ENCODE measurements at places on chromosomes 7 and 10.
A peak's percentile ranks its signal among the peaks of the same experiment; 100 is the strongest.

DNA sequence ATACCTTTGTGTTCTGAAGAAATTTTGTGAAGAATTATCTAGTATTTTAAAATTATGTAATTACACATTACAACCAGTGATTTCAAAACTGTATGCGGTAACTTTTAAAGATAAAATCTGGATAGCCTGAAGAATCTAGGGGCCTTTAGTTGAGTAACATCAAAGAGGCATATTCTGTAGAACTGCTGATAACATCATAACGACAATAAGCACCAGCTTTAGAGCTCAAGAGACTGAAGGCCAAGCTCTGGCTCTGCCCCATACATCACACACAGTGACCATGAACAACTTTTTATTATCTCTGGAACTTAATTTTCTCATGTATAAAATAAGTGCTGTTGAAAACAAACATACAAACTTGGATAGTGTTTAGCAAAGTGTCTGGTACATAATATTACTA lies 121.1 kb upstream of the RHOBTB1 start:
- DNase-seq, result no peak

DNA sequence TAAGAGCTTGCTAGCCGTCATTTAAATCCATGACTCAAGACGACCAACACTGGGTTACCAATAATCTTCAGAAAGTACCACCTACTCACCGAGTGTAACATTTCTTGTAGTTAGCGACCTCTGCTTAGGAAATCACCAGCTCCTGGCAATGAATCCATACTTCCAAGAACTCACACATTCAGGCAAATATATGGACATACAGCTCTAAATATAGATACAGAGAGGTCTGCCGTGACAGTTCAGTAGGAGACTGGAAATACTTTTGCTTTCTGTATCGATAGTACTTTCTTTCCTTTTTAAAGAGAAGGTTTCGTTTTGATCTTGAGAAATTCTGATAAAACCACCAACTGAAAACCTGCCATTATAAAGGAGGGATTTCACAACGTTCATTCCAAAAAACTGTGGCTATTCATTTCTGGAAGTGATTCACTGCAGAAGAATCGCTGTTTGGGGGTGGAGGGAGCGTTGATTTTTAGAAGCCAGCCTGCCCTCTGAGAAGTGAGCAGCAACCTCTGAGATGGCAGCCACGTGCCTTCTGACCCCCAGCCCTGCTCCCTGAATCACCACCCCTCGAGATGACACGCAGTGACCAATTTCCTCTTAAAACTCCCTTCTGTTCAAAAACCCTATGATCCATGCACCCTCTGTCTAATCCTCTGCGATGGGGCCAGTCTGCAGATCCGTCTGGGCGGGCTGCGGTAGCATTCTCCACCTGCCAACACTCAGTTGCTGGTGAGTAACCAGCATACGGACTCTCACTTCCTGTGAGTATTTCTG lies 179.0 kb upstream of the KLF14 start:
- DNase-seq, result peak; percentile 88

GRCh38 chr10:30070001-30070685 lies 10.8 kb upstream of the JCAD start:
- DNase-seq, result no peak

GRCh38 chr7:118696879-118697278 lies 472.4 kb downstream of the ANKRD7 start:
- DNase-seq, result no peak

DNA sequence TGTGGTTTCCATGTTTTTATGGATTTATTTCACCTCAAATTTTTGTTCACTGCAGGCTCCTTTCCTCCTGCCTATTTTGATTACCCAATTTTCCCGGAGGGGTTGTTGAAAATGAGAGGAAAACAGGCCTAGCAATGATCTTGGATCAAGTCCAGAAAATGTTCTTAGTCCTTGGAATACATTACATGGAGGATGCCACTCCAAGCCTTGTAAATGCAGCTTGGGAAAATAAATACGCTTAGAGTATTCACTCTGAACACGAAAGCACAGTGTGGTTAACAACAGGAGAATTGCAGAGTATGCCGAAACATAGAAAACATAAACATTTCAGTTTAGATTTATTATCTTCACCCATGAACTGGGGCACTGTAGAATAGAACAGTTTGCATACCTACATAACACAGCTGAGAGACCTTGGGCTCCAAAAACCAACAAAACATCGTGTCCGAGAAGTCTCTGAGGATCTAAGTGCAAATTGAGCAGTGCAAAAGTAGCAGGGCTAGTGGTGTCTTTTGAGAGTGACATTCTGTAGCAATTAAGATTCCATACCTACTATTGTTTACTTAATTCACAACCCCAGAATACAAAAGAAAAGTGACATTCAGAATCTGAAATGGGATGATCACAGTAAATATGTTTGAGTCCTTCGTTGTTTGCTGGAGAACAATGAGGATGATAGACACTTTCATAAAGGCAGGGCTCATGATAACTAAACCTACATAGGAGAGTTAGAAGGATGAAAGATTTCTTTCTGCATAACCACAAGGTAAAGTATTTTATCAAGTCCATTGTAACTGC lies 7.6 kb upstream of the CD36 start:
- no peak for DNase-seq

DNA sequence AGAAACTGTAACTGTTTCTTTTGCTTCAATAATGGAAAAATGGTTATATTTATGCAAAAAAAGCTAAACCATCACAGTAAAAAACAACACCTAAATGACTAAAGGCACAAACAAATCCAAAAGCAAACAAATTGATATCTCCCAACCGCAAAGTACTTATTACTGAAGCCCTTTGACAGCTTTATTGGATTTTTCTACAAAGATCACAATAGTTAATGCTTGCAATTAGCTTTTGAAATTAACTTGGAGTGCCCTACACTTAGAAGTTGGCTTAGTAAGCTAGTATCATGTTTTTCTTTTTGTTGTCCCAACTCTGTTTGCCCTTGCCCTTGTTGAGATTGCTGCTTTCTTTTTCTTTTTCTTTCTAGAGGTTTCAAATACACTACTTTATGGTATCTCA lies 257.5 kb downstream of the INHBA start:
- DNase-seq, result no peak

- DNase-seq, result no peak
Measured at GRCh38 chr7:30831227-30831626, 60.0 kb downstream of the MINDY4 start.

GRCh38 chr7:157963526-157963925 lies 624.1 kb downstream of the PTPRN2 start:
- DNase-seq, result no peak

GRCh38 chr7:34224281-34224680 lies 318.9 kb downstream of the BMPER start:
- no peak for DNase-seq

DNA sequence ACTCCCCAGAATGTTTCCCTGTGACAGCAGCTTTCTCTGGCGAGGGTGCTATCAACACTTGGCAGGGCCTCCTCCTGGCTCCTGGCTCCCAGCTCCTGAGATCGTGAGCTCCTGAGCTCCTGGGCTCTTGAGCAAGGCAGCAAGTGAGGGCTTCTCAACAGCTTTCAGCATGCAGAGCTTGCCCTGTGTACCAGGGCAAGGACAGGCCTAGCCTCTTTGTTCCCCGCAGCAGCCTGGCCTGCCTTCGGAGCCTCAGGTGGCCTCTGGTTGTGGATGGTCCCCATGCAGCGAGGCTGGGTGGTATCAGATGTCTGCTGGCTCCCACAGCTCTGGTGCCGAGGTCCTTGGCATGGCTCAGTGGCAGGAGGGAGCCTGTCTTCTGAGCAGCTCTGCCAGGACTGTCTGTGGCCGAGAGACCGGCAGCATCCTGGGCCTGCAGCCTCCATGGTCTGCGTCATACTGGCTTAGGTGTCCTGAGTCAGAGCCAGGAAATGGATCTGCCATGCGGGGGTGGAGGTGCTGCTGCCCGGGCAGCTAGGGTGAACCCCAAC lies 44.2 kb downstream of the ZMIZ1 start:
- no peak for DNase-seq

- DNase-seq, result no peak
Measured at GRCh38 chr7:14507617-14508016, 394.9 kb downstream of the DGKB start.

DNA sequence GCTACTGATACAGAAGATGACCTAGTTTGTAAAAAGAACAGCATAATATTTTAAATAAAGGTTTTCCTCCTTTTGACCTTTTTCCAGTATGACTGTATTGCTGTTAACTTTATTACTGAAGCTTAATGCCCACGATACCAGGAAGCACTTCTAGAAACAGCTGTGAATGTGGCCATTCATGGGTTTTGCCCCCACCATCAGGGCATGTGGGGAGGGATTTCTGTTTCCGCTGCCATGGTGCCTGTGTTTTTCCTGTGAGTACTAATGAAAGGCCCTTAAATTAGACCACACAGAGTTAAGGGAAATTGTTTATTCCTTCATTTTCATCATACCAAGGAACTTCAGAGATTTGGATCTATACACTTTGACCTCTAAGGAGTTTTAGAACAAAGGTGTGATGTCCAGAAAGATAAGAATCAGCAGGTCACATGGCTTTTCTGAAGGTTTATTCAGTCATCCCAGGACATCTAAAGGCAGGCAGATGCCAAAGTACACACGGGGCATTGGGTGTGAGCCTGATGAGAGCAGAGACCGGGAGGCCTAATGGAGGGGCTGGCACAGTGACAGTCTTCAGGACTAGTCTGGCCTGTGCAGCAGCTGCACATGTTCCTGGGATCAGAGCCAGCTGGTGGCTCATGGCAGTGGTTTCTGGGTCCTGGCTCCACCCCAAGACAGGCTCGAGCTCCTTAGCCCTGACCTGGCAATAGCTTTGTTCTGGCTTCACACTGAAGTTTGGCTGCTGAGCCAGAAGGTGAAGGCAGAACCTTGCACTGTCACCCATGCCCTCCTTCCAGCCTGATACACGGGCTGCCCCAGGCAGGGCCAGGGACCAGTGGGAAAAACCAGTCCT lies 190.9 kb downstream of the REEP3 start:
- DNase-seq, result no peak

GRCh38 chr10:110504111-110504735 lies 6.5 kb downstream of the DUSP5 start:
- peak; percentile 72 for DNase-seq

GRCh38 chr10:8428654-8429053 lies 374.2 kb downstream of the GATA3 start:
- no peak for DNase-seq

DNA sequence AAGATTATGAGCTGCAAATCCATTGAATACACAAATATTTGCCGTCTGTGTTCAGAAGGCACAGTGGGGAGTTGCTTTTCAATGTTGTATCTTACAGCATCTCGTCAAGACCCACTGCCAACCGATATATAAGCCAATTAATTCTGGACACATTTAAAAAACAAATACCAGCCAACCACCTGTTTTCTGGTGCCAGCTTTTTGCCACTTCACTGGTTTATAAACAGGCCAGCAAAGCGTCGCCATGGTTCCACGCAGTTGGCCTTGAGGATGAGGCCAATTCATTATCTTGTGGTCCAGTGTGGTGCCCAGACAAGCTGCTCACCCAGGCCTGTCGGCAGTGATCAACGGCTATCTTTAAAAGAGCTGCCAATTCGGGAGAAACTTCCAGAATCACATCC lies 321.0 kb downstream of the TCERG1L start:
- DNase-seq, result no peak

GRCh38 chr10:43574001-43574892 lies at the start of gene ZNF239:
Gene ZNF239 (minus strand): TSS chr10:43574616. CDS start chr10:43558079, 16,537 bp downstream.
- peak; percentile 91 for DNase-seq

DNA sequence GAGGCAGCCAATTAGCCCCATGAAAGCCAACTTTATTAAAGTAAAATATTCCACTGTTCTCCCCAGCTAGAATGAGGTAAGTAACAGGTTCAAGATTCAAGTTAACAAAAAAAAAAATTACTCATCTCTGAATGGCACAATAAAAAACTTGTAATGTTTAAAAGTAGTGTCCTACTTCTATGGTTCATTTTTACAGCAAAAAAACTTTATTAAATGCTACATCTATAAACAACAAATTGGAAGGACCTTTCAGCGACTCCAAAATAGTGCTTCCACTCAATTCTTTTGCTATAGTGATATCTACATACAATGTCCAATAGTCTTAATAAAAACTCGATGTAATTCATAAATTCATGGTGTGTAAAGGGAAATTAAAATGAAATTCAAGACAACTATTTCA lies 59.2 kb downstream of the EZH2 start:
- no peak for DNase-seq

DNA sequence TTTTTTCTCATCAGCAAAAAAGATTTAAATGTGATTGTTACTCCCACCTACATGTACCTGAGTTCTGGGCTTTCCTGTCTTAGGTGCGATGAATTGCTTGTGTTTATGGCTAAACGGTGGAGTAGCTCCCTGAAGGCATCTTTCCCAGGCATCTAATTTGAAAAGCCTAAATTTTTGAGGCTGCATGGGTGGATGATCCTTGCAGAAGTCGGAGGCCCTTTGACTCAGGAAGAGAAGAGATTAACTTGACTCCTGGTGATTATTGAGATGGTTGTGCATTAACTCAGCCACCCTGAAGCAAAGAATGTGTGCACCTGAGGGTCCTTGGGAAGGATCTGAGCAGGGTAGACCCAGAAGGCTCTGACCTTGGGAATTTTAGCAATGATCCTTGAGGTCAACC lies 155.6 kb upstream of the SEMA3C start:
- no peak for DNase-seq

DNA sequence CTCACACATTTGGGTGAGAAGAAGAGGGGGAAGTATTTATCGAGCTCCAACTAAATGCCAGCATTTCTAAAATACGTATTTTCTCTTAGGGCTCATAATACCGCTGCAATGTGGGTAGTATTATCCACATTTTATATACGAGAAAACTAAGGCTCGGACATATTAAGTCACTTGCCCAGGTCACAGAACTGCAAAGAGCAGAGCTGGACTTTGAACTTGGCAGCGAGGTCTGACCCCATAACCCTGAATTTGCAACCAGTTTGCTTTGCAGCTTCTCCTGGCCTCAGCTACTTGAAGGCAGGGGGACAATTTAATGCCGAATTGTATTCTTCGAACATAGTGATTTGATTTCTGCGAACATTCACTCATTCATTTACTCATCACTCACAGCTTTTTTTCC lies 7.2 kb downstream of the ABLIM1 start:
- DNase-seq, result no peak

DNA sequence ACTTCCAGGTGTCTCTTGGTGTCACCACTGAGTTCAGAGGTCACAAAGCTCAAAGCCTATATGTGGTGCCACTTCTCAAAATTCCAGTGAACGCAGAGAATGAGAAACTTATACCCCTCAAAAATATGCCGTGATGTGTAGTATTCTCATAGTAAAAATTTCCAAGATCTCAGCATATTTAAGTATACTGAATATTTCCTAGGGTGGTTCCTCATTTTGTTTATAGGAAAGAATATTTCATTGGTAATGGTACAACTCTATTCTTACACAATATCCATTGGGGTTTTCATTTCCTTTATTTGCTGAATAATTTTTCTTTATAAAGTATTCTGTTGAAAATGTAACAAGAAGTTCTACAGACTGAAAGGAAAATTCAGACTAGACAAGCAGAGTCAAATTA lies 58.9 kb upstream of the ADO start:
- DNase-seq, result no peak

DNA sequence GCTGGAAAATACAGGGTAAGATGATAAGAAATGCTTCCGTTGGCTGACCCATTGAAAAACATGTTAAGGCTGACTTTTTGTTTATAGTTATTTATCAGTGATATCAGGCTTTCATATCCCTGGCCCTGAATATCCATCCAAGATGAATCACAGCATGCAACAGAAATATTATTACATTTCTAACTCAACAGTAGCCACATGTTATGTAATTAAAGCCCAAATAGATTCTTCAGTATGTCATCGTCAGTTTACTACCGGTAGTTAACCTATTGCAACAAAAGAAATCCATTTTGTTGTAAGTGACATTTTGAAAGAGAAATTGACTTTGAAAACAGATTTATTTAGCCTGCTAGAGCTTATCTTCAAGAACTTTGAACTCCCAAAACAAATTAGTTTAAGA lies 354.1 kb upstream of the CELF2 start:
- DNase-seq, result no peak

- no peak for DNase-seq
Measured at GRCh38 chr10:6320320-6321010, 117.7 kb downstream of the PFKFB3 start.
